Left ventricle myocardium superior (tissue), 1 donor: ENCODE measurements at places on chromosomes 1 and 21.

DNA sequence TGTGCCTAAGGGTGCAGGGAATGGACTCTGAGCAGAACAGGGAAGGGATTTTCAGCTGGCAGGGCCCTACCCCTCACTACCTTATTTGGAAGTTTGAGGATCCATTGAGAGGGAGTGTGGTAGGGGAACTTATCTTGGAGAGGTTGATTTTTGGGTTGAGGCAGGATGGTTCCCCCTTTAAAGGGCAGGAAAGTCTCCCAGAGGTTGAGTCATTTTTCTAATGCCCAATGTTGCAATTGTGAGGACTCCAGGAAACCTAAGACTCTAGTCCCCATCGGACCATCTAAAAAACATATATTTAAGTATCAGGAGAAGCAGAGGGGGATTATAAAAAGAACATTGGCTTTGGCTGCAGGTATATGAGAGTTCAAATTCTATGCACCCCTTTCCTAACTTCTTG, 47.3 kb downstream of the SAMD13 start:
- DNase-seq, result no peak

DNA sequence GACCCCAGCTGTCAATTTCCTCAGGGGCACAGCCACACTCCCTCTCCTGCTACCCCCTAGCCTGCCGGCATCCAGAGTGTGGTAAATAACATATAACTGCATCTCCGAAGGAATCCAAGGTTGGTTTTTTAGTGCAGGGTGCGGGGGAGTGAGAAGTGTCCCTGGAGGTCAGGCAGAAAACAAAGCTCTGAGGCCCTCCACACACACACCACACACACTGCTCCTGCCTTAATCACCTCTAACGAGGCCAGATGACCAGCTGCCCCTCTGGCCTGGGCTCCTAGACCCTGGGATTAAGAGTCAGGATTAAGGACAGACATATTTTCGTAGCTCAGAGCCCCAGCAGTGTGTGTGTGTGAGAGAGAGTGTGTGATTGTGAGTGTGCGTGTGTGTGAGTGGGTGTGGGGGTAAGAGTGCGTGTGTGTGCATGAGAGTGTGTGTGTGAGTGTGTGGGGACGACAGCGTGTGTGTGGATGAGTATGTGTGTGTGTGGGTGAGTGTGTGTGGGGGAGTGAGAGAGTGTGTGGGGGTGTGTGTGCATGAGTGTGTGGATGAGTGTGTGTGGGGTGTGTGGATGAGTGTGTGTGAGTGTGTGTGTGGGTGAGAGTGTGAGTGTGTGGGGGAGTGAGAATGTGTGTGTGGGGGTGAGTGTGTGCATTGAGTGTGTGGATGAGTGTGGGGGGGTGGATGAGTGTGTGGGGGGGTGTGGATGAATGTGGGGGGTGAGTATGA, 14.6 kb downstream of the SDC3 start:
- no peak for DNase-seq

GRCh38 chr1:173420330-173420806, 56.8 kb upstream of the PRDX6 start:
- DNase-seq, result peak; percentile 43

- DNase-seq, result no peak
These were observed 54.7 kb downstream of the MRPS6 start for GRCh38 chr21:34128124-34128523.

DNA sequence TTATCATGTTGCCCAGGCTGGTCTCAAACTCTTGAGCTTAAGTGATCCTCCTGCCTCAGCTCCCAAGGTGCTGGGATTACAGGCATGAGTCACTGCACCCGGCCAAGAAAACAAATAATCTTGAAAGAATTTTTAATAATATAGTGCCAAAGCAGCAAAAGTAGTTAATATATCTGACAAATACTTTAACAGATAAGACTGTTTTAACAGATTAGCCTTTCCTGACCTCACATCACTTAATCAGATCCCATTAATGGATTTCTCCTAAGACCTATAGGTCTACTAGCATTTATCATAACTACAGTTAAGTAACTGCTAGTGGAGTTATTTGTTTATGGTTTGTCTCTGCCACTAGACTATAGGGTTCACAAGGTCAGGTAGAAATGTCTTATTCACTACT, 61.1 kb upstream of the HP1BP3 start:
- no peak for DNase-seq

GRCh38 chr1:45880930-45881329, 77.5 kb downstream of the MAST2 start:
- DNase-seq, result no peak

GRCh38 chr1:192053531-192053971, 104.7 kb upstream of the RGS18 start:
- no peak for DNase-seq

DNA sequence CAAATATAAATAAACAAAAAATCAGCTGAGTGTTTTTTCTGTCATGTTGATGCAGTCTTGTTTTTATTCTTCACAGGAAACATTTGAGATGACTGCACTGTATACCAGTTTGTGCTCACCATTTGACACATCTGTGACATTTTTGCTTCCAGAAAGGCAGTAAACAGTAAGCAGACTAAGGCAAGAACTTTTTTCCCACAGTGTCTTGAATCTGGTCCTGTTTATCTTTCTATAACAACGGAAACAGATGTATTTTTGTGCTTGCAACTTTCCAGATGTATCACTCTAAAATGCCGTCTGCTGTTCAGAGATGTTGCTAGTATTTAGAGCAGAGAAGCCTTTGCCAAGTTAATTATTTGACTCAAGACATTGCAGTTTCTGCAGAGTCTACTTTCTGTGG, 105.5 kb downstream of the ZC3H11B start:
- DNase-seq, result no peak

DNA sequence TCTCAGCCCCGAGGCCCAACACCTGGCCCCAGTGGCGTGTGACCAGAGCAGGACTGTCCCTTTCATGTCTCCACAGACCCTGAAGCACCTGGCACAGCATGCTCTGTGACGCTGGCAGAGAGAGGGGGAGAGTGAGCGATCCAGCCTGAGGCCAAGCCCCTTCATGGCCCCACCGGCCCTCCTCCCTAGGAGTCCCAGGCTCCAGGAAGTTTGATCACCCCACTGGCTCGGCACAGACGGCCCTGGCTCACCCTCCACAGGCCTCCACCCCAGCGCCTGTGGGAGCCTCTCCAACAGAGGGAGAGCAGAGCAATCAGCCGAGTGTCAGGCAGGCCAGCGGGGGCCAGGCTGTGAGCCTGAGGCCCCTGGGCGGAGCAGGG, 11.0 kb downstream of the SH3BGRL3 start:
- DNase-seq, result peak; percentile 59

DNA sequence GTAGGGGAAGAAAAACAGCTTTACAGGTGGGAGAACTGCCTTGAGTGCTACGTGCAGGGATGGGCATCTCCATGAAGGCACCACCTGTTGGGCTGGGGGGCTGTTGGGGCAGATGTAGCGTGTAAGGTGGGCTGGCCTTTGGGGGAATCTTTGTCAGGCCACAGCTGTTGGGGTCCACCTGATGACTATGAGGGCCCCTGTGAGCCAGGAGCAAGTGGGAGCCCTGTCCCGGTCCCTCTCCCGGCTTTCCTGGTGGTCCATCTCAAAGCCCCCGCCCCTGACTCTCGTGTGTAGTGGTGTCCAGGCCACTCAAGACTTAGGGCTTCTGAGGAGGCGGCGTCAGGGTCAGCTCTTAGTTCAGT, 13.5 kb downstream of the SLC37A1 start:
- no peak for DNase-seq

DNA sequence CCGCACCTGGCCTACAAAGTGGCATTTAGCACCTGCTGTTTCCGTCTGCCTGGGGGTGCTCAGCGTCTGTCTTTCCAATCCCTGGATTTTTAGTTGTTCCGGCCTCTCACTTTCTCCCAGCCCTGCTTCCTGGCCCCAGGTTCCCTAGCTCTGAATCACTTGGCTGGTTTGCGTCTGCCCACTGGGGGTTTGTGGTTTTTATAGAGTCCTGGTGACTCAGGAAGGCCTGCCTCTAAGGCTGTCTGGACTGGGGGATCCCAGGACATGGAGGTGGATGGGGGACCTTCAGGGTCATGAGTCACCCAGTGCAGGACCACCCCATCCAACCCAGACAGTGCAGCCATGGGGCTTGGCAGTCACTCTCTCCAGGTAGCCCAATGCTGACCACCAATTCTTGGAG, 53.5 kb downstream of the MRPL37 start:
- no peak for DNase-seq
